ENCODE measurements at places on chromosomes 5 and 9.

- no peak for DNase-seq
Measured at GRCh38 chr9:108262836-108263235, 593.0 kb downstream of the ACTL7B start.

GRCh38 chr5:144307736-144308135 lies 137.1 kb downstream of the KCTD16 start:
- no peak for DNase-seq

DNA sequence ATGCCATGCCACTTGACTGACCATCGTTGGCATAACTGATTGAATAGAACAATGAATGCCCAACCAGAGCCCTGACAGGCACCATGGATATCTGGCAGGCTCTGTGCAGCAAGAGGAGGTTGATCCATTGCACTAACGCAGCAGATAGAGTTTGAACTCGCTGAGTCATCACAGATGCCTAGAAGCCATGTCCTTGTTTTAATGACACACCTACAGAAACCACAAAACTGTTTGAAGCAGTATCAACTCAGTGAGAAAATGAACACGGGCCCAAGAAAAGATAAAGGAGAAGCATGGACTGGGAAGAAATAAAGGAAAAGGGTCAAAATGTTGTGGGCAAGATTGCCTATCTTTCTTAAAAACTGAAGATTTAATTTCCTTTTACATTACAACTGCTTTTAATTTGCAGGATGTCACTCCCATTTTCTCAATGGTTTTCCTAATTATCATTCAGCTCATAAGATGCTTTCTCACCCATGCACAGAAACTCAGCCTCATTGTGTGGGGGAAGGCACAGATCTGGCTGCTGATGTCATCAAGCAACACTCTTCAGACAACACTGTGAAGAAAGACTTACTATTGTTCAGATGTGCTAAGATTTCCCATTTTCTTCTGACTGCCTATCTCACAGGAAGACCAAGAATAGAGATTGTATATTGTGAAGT lies 129.0 kb downstream of the PIK3R1 start:
- peak; percentile 73 for DNase-seq

GRCh38 chr5:115549154-115549553 lies 4.6 kb upstream of the FEM1C start:
- peak; percentile 34 for DNase-seq

GRCh38 chr5:159442206-159442850 lies 112.0 kb upstream of the IL12B start:
- no peak for DNase-seq

DNA sequence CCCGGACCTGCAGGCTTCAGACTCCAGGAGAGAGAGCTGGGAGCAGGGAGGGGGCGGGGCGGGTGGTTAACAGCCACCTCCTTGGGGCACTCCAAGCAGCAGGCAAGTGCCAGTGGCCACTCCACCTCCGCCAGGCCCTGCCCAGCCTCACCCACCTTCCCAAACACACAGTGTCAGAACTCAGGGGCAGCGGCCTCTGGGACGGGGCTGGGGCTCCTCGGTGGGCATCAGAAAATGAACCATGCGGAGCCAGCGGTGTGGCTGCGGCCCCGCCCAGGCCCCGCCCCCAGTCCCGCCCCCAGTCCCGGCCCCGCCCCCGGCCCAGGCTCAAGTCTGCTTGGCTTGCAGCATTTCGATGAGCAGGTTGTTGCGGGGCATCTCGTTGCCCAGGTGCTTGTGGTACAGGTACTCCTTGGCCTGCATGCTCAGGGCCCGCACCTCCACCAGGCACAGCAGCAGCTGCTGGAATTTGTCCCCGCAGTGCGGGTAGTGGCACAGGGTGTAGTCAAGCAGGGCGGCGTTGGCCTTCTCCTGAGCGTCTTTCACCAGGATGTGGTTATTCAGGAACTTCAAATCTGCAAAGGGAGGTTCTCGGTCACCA lies 24.7 kb downstream of the NR5A1 start:
- no peak for DNase-seq

- no peak for DNase-seq
Measured at GRCh38 chr5:169870211-169870610, 110.1 kb downstream of the INSYN2B start.

- DNase-seq, result no peak
Measured at GRCh38 chr5:88150747-88151146, 117.9 kb downstream of the TMEM161B start.

DNA sequence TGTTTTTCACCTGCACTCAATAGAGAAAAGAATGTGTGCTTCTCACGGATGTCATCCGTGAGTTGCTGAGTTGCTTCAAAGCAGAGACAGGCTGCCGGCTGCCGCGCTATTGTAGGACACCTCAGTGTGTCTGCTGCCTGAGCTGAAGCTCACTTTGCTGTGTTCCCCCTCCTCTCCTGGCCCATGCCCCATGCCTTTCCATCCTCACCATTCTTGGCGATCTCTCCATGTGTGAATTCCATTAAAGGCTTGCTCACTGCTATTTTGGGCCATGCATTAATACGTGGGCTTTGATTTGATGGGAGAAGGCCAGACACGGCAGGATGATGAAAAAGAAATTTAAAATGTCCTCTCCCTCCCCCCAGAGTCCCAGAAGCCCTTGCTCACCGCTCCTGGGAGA lies 14.5 kb downstream of the ADAM19 start:
- DNase-seq, result peak; percentile 83

DNA sequence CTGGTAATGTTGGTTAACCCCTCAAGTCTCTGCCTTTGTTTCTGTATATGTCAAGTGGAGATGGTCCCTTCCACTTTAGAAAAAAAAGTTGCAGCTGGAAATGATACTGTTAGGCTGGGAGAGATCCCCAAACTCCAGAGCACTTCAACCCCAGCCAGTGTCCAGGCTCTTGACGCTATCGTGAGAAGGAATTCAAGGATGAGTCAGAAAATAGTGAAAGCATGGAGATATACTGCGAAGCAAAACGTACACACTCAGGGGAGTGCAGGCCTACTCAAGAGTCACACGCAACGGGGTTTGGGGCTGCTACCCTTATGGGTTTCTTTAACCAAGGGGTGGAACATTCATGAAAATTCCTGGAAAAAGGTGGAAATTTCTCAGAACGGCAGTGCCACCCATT lies 24.9 kb downstream of the KCNV2 start:
- no peak for DNase-seq

- no peak for DNase-seq
Measured at GRCh38 chr5:38935437-38935836, 89.6 kb downstream of the OSMR start.

GRCh38 chr9:18263377-18263776 lies 210.6 kb upstream of the ADAMTSL1 start:
- DNase-seq, result no peak

DNA sequence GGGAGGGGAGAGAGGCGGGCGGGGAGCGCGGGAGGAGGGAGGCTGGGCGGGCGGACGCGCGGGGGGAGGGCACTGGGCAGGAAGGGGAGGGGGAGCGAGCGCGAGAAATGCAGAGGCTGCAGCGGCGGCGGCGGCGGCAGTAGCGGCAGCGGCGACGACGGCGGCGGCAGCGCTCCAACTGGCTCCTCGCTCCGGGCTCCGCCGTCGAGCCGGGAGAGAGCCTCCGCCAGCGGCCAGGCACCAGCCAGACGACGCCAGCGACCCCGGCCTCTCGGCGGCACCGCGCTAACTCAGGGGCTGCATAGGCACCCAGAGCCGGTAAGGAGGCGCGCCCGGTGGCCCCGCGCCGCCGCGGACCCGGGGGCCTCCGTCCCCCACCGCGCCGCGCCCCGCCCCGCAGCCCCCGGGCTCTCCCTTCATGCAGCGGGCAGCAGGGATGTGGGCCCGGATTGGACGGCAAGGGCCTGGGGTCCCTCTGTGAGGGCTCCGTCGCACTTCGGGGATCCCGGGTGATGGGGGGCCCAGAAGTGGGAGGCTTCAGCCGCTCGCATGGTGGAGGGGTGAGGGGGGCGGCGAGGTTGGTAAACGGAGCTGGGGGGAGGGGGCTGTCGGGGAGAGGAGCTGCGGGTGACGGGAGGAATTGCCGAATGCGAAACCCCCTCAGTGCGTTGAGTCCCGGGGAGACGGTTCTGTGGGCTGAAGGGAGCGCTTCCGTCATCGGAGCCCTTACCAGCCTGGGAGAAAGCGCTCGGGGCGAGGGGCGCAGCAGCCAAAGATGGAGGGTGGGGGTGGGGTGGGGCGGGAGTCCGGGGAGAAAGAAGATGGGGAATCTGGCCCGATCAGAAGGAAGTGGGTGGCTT lies at the start of gene BASP1:
Gene BASP1 (plus strand): TSS at position 139 of the 860 bp plus-strand sequence. CDS start 57,586 bp downstream, outside the sequence.
- peak; percentile 87 for DNase-seq

GRCh38 chr5:107979291-107979690 lies 308.6 kb upstream of the EFNA5 start:
- DNase-seq, result no peak

GRCh38 chr5:80871541-80871961 lies 88.6 kb upstream of the RASGRF2 start:
- DNase-seq, result peak; percentile 69

DNA sequence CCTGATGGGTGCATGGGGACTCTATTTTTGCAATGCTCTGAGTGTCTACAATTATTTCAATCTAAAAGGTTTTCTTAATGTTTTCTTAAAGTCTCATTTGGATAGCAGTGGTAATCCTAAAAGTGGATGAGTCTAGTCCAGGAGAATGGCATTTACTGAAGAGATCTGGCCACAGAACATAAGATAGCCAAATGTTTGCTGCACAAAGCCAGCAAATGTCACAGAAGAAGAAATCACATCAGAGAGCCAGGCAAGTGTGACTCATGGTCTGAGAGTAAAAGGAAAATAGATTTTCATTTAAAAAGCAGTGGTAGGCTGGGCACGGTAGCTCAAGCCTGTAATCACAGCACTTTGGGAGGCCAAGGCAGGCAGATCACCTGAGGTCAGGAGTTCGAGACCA lies 352.7 kb upstream of the GRAMD2B start:
- DNase-seq, result peak; percentile 17

GRCh38 chr9:109242741-109243140 lies 75.7 kb upstream of the FRRS1L start:
- DNase-seq, result no peak

DNA sequence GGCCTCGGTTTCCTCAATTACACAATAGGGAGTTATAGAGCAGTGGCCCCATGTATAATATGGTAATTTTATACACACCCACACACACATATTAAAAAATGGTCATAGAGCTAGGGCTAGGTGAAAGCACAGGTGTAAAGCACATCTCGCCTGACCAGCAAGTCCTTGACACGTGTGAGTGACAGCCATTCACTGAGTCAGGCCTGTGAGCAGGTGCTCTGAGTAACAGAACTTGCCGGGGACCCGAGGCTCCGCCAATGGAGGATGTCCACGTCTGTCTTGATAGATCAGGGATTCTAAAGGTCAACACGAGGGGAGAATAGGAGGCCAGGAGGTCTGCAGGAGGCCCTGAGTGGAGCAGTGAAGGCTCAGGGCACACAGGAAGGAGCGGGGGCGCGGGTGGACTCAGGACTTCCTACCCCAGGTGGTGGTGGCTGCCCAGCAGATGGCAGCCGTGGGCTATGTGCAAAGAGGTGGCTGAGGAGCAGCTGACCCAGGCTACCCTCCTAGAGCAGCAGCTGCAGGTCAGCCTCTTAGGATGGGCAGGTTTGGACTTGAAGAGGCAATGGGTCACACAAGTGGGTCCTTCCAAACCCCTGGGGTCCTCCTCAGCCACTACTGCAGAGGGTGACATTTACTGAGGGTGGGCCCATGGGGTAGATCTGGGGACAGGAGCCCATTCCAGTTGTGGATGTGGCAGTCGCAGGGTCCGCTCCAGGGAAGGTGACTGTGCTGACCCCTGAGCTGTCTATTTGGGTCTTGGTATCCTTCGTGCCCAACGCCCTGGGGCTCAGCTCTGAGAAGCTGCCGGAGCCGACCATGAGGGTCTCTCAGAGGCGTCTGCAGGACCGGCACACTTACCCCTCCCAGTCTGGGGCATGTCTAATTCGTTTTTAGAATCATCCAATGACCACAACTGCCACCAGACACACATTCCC lies 45.9 kb downstream of the PRRT1B start:
- peak; percentile 68 for DNase-seq

DNA sequence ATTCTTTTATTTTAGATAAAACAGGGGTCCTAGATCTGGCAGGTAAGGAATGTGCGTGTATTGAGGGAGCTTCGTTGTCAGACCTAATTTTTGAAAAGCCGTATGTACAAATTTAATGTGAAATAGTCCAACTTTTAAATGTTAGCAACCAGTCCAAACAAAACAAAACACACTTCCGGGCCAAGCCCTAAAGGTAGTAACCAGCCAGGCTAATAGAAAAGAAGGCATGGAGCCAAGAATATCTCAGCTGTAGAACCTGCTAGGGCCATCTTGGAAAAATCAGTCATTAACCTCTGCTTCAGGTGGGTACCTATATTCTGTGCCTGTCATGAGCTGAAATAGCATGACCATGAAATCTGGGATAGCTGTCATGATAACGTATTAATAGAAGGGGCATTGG lies 71.0 kb downstream of the SMARCA2 start:
- no peak for DNase-seq

DNA sequence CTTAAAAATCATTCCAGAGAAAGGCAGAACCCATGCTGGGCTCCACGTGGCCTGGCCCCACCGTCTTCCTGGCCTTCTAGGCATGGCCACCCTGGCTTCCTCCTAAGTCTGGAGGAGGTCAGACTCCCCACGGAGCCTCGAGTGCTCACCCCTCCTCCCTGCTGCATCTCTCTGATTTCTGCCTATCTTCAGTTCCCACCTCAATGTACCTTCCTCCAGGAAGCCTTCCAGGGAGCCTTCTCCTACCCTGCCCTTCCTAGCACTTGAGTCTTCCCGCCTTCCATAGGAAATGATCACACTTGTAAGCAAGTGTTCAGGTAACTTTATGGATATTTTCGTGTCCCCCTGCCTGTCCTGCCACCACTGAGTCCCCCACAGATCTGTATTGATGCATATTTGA lies 92.0 kb downstream of the MVB12B start:
- no peak for DNase-seq

- peak; percentile 95 for DNase-seq
Measured at GRCh38 chr9:95018099-95018936, 291.8 kb downstream of the AOPEP start.

GRCh38 chr5:151931260-151931659 lies 6.6 kb upstream of the GLRA1 start:
- no peak for DNase-seq

GRCh38 chr5:145750199-145750598 lies 84.9 kb downstream of the PRELID2 start:
- DNase-seq, result no peak

DNA sequence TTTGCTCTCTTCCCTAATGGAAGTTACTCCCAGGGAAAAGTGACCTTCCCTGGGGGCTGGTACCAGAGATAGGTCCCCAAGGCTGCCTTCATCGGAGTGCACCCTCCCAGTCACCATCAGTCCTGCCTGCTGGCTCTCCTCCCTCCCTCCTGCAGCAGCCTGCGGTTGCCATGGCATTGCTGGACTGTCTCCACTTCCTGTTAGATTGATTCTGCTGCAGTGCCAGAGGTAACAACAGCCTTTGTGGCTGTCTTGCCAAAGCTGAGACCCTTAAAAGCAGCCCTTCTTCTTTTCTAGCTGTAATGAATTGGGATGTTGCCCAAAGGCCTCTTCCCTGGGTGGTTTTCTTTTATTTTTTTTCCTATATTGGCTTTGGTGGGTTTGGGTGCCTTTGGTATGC lies 78.1 kb upstream of the PRLR start:
- no peak for DNase-seq

DNA sequence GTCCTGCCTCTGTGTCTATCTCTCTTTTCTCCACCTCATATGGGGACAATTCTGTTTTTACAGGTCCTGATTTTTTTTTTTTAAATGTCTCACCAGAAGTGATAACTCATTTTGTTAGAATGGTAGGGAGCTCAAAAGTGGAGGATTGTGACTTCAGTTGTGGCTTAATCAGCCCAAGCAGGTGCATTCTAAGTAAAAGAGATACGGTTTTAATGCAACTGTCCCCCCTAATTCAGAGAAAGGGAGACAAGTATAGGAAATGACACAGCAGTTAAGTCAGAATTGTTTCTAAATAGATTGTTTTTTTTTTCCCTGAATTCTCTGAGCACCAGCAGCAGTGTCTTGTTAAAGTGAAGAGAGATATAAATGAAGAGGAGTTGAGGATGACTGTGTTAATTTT lies 24.5 kb downstream of the MAST4 start:
- DNase-seq, result no peak
